Fibroblast of skin of left biceps (primary cell): ENCODE measurements at places on chromosomes 5 and 9.

DNA sequence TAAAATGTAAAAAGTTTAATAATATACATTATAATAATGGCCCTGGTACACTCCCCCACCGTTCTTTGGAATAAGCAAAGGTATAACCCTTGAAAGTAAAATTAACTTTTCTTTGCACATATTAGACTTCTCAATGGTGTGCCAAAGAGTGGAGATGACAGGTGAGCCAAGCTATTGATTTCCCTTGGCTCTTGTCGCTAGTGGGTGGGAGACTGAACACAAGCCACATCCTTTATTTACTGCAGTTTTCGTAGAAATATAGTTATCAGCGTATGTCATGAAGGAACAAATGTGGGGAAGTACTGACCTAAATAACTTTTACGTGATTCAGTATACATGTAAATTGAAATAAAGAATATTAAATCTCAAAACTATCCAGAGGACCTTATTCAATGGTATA lies 549.3 kb downstream of the RAB3C start:
- DNase-seq = no peak

DNA sequence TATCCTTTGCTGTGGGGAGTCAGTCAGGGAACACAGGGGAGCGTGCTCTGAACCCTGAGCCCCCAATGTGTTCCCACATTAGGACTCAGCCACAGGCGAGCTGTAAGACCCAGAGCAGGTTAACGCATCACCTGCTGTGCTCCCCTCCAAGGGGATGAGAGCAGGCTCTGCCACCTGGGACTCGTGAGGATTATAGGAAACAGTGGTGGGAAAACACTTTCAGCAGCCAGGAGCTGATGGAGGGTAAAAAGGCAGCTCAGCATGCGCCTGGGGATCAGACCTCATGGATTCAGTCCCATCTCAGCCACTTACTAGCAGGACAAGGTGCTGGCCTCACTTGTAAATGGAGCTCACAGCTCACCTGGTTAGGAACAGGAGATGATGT lies 9.2 kb downstream of the JADE2 start:
- no peak for DNase-seq

GRCh38 chr5:10489810-10490426 lies 48.2 kb downstream of the ROPN1L start:
- DNase-seq = no peak

DNA sequence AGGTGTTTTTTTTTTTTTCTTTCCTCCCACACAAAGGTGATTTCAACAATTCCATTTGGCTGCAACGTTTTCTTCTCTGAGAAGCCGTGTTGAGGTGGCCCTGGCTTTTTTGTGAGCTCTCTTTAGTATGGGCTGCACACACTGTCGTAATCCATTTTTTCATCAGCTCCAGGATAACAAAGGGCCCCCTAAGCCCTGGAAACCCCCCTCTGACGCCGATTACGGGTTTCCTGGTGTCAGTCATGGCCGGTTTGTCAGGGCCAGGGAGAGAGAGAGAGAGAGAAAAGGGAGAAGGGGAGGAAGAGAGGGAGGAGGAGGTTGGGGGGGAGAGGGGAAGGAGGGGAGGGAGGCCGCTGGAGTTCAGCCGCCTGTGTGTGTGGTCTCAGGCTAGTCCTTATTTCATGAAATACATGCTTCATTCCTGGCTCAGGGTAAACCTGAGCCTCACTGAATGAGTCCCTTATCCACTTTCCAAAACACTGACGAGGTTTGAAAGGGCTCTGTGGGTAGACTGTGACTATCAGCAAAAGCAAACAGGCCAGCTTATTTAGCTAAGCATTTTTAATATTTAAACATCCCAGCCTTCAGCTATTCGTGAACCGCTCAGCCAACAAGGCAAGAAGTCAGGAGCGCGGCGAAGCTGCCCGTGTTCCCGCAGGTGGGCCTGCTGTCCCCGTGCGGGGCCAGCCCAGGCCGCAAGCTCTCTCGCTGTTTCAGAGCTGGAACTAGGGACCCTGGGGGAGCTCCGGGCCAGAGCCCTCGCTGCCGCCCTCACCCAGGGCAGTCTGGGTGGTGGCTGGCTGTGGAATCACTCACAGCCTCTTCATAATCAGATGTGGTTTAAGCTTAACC lies 172.8 kb downstream of the ERCC6L2 start:
- no peak for DNase-seq

- no peak for DNase-seq
Observed at GRCh38 chr5:160367885-160368284, 2.5 kb downstream of the C1QTNF2 start.

GRCh38 chr9:121996783-121997182 lies 96.3 kb downstream of the TTLL11 start:
- no peak for DNase-seq

DNA sequence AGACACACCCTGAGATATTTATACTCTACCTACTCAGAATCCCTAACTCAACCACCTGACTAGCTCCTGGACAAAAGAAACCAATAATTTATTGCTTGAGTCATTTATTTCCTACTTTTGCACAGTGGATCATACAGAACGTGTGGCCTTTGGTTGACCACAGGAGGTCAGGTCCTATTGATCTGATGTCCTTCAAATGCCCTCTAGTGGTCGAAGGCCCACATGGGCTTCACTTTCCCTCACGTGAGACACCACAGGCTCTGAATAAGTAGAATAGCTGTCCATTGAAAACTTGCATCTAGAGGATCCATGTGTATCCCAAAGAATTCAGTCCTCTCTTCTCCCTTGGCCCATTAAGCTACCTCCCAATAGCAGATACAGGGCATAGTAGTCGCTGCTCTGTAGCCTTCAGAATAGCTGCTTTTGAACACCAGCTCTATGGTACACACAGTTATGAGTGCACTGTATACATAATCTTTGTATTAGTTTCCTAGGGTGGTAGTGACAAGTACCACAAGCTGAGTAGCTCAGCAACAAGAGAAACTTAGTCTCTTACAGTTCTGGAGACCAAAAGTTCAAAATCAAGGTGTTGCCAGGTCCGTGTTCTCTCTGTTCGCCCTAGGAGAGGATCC lies 177.6 kb upstream of the SMARCA2 start:
- DNase-seq = no peak

DNA sequence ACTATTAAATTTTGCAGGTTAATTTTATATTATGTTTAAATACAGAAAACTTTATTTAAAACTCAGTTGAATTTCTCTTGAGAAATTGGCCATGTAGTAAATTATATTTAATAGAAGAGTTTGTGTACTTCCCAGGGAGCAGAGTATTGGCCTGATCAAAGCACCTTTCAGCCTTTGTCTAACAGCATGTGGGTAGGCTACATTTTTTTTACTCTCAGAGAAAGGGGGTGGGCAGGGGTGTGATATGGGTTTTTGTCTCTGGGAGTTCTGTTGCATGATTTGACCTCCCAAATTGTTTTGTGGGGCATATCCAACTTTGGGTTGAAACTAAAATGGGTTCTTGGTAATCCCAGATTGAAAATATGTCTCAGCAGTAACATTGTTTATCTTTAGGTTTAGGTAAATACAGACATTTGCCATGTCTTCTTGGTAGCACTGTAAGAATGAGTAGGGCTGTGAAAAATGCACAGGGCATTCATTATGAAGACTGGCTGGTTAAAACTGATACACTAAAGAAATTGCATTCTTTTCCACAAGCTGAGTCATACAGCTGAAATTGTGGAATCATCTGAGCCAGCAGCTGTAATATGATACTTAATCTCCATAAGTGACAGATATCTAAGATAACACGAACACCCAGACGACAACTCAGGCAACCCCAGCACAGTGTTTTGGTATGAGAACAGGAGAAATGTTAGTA lies 75.4 kb upstream of the CDKN2B start:
- DNase-seq = peak; percentile 81
